K562 (cell line): ENCODE measurements at places on chromosomes 5 and 9.

DNA sequence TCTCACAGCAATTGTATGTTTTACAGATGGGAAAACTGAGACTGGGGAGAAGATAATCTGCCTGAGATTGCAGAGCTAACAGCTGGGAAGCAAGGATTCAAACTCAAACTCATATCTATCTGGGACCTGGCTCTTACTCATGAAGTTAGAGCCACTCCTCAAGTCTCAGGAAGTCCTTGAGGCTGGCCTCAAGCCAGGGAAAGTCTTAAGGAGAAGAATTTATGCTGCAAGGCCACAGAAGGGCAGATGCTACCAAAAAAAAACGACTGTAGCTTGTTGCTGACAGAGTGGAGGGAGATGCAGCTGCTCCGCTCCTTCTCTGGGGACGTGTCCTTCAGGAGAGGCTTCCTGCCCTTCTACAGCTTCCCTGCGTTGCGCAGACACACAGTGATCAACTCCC, 39.8 kb downstream of the BARHL1 start:
- DNase-seq, result peak; percentile 11

- DNase-seq, result no peak
These were observed 70.1 kb downstream of the CWC27 start for GRCh38 chr5:64838803-64839202.

DNA sequence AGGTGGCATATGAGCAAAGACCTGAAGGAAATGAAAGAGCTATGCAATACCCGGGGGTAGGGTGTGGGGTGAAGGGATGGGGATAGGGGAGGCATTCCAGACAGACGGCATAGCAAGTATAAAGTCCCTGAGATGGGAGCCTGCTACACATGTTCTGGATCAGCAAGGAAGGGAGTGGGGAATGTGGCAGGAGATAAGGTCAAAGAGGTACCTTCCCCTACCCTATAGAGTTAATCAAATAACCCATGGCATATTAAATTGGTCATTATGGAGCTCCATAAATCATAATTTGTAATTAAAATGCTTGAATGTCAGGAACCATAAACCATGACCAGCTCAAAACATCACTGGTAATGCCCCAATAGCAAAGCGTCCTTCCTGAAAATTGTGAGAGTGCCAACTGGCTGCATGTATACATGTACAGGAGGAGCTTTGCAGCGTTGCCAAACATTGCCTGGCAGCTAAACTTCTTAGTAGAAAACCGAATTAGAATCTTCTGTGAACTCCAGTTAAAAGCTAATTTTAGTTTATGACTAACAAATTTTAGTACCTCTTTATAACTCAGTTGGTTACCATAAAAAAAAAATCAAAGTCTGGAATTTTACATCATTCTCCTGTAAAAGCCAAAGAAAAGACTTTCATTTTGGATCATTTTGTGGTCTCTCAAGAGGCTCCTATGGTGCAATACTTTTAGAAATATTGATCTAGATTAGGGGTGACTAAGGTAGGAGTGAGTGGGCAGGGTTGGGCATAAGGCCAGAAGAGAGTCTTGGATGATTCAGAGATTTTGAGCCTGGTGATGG, 4.7 kb downstream of the DNAI1 start:
- no peak for DNase-seq

DNA sequence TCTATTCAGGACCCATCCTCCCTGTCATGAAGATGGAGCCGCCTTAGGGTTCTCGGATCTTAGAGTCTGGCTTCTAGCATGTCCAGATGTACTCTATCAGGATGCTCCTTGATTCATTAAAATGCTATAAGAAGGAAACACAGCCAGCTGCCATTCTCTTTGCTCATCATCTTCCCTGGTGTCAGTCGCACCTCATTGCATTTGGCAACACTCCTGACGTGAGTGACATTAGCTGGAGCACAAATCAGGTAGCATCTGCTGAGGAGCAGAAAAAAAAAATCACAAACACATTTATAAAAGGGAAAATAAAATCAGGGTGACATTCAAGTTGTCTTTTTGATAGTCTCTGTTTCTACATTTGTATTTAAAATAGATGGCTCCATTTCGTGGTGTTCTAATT, 226.1 kb upstream of the NMUR2 start:
- DNase-seq, result no peak

DNA sequence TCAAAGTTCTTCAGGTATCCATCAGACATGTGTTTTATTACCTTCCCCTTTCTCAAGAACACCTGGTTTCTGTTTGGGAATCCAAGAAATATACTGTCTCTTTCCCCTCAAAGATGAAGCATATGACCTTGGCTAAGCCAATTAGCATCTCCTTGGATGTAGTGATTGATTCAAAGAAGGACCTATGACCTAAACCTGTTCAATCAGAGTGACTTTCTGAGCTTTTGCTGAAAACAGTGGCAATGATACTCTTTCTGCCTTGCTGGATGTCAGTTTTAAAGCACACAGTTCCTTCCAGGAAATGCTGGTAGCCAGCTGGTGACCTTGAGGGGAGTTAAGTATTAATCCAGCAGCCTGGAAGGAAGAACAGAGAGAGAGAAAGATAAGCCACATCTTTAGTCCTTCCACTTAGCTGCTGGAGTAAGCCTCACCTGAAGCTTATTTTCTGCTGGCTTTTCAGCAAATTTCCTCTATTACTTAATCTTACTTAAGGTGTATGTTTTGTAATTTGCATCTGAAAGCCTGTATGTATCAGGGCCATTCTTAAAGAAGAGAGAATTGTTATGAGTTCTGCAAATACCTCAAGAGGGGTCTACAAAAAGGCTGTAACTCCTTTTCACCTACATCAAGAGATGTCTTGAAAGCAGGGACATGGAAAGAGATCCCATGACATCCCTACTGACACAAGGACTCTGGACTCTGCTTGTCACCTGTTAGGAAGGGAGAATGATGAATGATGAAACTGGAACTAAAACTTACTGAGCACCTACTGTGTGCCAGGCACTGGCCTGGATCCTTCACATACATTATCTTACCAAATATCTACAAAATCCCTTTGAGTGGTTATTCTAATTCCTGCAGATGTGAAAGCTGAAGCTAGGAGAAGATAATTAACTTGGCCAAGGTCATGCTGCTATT, 35.2 kb upstream of the PIK3R1 start:
- DNase-seq, result no peak

DNA sequence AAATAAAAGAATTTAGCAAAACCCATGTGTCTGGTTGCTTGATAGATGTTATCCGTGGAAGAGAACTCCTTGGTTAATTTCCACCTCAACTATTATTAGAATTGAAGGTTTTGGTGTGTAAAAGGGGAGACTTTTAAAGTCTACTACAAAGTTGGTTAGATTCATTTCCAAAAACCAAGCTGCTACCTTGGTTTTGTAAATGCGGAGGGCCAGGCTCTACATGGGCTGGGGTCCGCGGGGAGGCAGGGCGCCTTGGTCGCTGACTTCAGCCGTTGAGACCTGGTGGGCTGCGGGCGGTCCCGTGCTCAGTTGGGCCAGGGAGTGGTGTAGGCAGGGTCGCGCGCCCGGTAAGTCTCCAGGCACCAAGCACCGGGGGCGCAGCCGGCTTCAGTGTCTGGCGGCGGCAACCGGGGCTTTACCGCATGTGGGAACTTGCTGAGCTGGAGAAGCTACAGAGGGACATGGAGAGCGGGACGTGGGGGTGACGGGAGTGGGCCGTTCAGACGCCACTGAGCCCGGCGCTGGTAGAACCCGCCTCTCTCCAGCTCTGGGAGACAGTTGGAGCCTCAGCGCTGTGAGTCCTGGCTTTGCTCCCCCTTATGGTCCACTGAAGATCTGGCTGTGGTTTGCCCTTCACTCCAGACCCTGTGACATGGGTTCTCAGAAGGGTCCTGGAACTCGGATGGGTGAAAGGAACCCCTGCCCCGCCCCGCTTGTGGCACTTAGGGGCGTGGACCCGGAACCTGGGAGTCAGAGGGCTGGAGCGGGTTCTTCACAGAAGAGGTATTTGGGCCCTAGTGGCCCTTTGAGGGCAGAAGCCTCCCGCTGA, 11.8 kb downstream of the NR2F1 start:
- no peak for DNase-seq

DNA sequence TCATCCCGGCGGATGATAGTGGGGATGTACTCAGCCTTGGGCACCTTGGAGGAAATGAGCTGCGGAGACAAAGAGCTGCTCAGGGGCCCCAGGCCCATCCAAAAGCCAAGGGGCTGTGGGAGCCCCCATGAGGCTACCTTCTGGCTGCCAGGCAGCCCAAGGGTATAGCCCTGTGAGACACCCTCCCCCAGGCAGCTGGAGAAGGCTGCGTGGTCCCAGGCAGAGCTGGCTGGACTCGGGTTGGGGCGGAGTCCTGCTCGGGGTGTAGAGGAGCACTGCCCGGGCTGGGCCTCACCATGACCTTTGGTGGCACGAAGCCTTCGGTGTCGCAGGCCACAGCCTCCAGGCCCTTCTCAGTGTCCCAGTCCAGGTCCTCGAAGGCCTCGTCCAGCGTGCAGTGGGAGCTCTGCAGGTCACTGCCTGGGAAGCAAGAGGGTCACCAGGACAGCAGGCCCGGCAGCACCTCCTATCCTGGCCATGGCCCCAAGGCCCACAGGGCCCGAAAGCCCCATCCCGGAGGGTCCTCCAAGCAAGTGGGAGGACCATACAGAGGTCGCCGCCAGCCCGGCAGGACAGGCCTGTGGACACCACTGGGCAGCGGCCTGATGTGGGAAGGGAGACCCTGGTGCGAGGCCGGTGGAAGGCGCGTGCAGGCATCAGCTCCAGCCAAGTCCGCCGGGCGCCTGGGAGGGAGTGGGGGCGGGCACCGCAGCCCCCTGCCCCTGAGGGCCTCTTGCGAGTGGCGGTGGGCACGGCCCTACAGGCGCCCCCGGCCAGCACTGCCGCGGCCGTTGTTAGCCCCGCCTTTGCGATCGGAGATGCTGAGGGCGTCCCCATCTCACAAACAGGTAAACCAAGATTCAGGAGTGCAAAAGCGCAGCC, 6.1 kb downstream of the NSMF start:
- DNase-seq, result no peak

- no peak for DNase-seq
These were observed 13.1 kb upstream of the BNC2 start for GRCh38 chr9:16883586-16883985.

DNA sequence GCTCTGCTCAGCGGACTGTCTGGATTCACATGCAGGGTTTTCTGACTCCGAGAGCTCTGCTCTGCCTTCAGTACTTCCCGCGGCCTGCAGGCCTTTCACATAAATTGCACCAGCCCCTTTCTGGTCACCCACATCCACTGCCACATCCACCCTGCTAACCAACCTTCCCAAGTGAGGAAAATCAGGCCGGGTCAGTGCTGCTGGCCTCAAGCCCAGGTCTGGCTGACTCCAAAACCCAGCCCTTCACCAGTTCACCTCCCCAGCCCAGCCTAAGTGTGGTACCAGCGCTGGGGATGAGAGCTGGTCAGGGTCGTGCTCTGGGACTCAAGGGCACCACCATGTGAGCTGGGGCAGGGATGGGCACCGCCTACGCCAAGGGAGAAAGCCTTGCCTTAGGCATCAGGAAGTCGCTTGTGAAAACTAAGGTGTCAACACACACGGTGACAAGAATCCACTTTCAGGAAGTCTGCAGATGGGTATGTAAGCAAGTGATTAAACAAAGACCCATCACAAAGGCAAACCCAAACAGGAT, 12.3 kb downstream of the LMAN2 start:
- no peak for DNase-seq

DNA sequence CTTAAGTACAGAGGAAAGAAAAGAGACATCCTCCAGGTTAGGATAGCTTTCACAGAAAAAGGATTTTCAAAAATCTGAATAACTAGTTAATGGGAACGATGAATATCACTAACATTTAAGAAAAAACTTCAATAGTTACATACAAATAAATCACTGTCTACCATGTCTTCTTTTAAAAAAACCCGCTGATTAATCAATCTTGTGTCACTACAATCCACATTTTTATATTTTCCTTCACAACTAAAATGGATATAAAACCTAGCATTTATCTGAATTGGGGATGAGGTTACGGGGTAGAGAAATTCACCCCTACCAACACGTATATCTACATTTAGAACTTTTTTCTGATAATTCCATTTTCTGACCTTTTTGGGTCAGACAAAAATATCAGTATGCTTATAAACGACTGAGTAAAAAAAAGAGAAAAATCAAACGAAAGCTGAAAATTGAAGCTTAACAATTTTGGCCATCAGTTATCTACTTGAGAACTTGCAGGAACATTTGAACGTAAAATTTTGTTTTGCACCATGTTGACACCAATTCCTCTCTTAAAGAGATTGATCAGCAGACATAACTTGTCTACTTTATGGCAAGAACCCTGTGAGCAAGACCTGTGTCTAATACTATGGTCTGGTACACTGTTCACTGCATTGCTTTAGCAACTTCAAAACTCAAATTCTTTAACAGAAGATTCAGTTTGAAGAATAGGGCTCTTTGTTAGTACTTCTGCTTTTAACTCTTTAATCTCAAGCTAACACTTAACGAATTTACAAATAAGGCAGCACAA, 4.8 kb downstream of the NR3C1 start:
- DNase-seq, result no peak

GRCh38 chr9:18689921-18690320, 216.0 kb downstream of the ADAMTSL1 start:
- DNase-seq, result no peak

DNA sequence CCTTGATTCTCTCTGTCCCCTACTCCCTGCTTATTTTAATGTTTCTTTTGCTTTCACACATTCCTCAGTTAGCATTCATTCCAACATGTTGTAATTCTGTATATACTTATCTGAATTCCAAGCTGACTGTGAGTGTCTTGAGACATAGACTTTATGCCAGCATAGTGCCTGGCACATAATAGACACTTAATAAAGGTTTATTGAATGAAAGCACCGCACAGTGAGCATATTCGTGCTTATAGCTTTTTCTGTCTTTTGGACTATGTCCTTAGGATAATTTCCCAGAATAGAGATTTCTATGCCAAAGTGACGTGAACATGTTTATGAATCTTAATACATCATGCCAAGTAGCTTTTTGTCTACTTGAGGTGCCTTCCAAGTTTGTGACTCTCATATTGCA, 174.6 kb downstream of the CD180 start:
- DNase-seq, result no peak

GRCh38 chr5:168612996-168613395, 33.8 kb upstream of the PANK3 start:
- no peak for DNase-seq

GRCh38 chr5:173494446-173494845, 122.0 kb downstream of the BOD1 start:
- DNase-seq, result no peak

DNA sequence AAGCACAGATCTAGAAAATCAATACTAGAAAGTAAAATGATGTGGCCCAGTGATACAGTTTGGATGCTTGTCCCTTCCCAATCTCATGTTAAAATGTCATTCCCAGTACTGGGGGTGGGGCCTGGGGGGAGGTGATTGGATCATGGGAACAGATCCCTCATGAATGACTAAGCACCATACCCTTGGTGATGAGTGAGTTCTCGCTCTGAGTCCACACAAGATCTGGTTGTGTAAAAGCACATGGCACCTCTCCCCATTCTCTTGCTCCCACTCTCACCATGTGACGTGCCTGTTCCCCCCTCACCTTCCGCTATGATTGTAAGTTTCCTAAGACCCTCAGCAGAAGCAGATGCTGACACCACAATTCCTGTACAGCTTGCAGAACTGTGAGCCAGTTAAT, 234.2 kb upstream of the CDH6 start:
- no peak for DNase-seq
